Activated T-helper 1 cell treated with anti-CD3 and anti-CD28 coated beads, Interleukin-2, amount 50 U/mL, for 16 hours (primary cell): ENCODE measurements at places on chromosomes 3 and 15.

DNA sequence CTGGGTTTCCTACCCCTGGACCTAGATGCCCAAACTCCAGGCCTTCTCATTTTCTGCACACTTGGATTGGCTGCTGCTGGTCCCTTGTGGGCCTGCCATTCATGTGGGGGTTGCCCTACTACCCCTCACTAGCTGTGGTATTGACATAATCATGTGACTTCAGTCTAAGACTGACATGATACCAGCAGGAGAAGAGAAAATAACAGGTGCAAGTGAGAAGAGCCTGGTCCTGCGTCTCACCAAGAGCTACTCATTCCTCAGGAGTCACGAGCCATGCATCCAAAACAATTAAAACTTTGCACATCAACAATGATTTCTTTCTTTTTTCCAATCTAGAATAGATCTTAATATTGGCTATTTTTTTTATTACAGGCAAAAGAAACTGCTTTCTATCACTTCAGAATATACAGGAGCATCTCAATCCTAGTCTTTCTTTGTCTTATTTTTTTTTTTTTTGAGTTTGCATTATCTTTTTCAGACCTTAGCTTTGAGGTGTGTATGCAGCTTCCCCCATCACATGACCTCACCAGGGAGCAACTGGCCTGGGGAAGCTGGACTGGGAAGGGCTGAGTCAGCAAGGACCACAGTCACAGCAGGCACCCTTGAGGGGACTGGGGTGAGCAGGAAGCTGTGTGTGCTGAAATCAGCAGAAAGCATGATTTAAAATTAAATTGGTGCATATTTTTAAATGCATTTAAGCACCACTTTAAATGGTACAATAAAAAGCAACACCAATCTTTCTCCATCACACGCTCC, 27.6 kb downstream of the SLC9A9 start:
- no peak for DNase-seq

DNA sequence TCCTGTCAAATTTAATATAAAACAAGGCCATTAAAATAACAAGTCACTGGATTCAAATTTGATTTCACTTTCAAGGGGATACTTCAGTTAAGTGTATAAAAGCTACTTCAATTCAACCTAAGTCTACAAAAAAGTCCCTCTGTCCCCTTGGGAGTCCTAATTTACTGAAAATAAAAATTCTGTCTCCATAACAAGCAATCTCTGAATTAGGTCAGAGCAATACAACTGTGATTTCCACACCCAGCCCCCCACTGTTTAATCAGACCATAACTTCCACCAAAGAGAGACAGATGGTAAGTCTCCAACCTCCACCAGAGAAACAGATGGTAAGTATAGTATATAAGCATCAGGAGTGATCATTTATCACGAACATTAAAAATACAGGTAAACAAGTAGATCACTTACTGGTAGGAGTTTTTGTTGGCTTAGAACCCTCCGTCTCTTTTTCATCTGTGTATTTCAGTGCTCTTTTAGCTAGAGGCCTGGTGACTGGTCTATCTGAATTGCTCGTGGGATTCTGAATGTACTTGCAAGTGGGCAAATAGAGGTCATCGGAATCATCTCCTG, 12.1 kb downstream of the SGO1 start:
- DNase-seq = no peak

DNA sequence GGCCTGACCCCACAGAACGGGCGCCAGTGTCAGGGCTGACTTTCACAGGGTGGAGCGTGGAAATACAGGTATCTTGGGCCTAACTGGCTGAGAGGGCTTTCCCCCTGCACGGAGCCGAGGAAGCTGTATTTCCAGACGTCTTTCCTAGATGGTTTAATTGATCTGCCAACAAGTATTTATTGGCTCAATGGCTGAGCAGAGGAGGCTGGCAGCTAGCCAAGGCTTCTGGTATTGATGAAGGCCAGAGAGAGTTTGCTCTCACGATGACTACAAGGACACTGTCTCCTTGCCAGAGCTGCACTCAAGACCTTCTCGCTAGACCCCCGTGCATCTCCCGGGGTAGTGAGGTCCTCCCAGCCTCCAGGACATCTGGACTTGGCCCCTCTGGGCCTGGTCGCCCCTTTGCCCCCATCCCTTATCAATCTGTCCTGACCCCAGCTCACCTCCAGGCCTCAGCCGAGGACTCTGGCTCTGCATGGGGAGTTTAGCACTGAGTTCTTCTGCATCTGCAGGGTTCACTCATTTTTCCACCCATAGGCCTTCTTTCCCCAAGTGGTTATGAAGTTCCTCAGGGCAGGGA, 20.6 kb downstream of the SPSB4 start:
- DNase-seq = no peak

DNA sequence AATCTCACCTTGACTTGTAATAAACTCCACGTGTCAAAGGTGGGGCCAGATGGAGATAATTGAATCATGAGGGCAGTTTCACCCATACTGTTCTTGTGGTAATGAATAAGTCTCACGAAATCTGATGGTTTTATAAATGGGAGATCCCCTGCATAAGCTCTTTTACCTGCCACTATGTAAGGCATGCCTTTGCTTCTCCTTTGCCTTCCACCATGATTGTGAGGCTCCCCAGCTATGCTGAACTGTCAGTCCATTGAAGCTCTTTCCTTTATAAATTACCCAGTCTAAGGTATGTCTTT, 45.5 kb downstream of the SUCNR1 start:
- no peak for DNase-seq

GRCh38 chr3:9059489-9060400, 96.5 kb upstream of the RAD18 start:
- DNase-seq = no peak

- no peak for DNase-seq
Measured at GRCh38 chr3:158085931-158086330, 20.3 kb downstream of the SHOX2 start.

- no peak for DNase-seq
Measured at GRCh38 chr3:141489203-141489602, 2.4 kb downstream of the RASA2 start.

DNA sequence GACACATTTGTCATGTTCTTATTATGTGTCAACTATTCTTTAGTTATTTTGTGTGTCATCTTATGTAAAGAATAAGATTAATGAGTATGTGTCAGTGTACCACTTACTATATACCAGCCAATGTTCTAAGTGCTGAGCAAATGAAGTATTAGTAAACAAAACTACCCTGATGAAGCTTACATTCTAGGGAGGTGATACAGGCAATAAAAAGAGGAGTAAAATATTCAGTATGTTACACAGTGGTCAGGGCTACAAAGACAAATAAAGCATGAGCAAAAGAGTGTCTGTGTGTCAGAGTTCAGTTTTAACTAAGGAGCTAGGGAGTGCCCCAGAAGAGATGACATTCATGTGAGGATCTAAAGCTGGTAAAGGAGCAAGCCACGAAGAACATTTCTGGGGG, 79.1 kb downstream of the TRPC1 start:
- DNase-seq = no peak

GRCh38 chr3:147038481-147038880, 367.9 kb downstream of the ZIC4 start:
- no peak for DNase-seq

DNA sequence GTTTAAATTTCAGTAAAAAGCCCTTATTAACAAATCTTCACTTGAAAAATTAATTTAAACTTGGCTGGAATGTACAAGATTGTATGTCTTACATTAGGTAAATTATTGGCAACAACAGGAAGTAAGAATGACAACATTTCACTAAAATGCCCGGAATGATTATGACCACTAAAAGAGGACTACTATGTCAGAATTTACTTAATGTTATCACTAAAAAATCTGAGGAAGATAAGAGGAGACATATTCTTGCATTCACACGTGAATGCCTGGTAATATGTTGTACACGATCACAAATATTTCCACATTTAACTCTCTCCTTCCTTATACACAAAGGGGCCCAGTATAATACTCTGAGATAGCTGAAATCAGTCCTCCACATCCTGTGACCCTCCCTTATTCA, 29.7 kb downstream of the VGLL3 start:
- no peak for DNase-seq

GRCh38 chr3:144548346-144548745, 576.7 kb downstream of the DIPK2A start:
- no peak for DNase-seq

- no peak for DNase-seq
Measured at GRCh38 chr3:138349926-138350665, 1.7 kb downstream of the MRAS start.

- no peak for DNase-seq
Measured at GRCh38 chr15:40420071-40420713, 14.6 kb downstream of the IVD start.

DNA sequence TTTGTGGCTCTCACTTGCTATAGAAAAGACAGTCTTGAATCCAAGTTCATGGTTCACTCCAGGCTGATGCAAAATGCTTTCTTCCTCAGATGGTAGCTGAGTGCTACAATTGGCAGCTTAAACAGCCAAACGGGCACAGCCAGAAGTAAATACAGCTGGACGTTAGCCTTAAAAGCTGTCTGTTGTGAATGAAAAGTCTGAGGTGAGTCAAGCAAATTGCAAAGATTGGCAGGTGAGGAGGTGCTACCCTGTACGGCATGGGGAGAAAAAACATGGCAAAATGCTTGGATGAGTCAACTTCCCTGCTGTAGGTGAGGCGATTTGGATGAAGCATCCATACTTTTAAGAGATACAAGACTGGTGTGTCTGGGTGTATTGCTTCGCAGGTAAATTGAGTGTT, 40.5 kb downstream of the IL5RA start:
- DNase-seq = no peak

- DNase-seq = no peak
Measured at GRCh38 chr3:52887166-52887565, 10.2 kb downstream of the STIMATE start.

GRCh38 chr3:128598884-128599664, 51.5 kb downstream of the RPN1 start:
- DNase-seq = no peak

GRCh38 chr3:113136071-113136470, 75.3 kb upstream of the BOC start:
- no peak for DNase-seq

- DNase-seq = no peak
Measured at GRCh38 chr3:102158080-102158740, 276.6 kb upstream of the ZPLD1 start.

GRCh38 chr3:110903771-110904519, 167.7 kb upstream of the NECTIN3 start:
- DNase-seq = no peak

GRCh38 chr3:8503871-8504610, 2.4 kb downstream of the LMCD1 start:
- DNase-seq = no peak

- no peak for DNase-seq
Measured at GRCh38 chr15:64845831-64846595, 4.3 kb downstream of the PLEKHO2 start.

- no peak for DNase-seq
Measured at GRCh38 chr3:197518881-197519421, 36.8 kb downstream of the BDH1 start.

- no peak for DNase-seq
Measured at GRCh38 chr3:193593668-193594030, 641 bp downstream of the OPA1 start.

DNA sequence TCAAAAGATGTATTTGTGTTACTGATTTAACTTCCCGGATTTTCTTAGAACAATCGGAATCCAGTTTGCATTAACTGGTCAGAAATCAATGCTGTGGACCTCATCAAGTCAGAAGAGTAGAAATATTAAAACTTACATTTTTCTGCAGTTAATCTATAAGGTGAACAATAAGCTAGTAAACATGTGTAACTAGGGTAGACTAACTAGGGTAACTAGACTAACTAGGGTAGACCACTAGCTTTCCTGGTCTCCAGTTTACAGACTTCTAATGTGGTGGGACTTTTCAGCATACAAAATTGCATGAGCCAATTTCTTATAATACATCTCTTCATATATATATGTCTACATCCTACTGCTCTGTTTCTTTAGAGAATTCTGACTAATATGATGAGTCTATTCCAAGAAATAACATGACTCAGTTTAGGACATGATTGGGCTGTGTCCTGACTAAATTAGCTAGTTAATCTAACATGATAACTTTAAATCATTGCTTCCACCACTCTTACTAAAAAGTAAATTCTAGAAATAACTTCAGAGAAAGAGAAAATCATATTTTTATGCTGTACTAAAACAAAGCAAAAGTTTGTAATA, 5.3 kb downstream of the PLSCR2 start:
- DNase-seq = no peak

DNA sequence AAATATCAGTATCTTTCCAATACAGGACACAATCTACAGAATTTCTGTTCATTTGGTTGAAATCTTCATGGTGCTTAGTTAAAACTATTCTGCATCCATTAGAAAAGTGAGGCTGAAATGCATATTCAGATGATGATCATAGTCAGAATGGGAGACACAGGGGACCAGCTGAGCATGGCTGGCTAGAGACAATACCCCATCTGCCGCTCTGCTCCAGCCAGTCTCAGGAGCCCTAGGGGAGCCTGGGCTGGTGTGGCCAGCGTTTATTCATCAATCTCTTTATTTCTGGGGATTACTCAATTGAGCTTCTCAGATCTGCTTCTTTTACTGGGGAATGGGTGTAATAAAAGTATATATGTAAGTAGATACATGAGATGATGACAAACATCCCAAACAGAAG, 470.9 kb upstream of the CDIN1 start:
- DNase-seq = no peak

GRCh38 chr15:90171623-90172022, 29.5 kb upstream of the SEMA4B start:
- no peak for DNase-seq

- DNase-seq = no peak
Measured at GRCh38 chr15:80317389-80318182, 65.6 kb upstream of the CTXND1 start.

- no peak for DNase-seq
Measured at GRCh38 chr3:151875759-151876158, 2.3 kb downstream of the SUCNR1 start.

DNA sequence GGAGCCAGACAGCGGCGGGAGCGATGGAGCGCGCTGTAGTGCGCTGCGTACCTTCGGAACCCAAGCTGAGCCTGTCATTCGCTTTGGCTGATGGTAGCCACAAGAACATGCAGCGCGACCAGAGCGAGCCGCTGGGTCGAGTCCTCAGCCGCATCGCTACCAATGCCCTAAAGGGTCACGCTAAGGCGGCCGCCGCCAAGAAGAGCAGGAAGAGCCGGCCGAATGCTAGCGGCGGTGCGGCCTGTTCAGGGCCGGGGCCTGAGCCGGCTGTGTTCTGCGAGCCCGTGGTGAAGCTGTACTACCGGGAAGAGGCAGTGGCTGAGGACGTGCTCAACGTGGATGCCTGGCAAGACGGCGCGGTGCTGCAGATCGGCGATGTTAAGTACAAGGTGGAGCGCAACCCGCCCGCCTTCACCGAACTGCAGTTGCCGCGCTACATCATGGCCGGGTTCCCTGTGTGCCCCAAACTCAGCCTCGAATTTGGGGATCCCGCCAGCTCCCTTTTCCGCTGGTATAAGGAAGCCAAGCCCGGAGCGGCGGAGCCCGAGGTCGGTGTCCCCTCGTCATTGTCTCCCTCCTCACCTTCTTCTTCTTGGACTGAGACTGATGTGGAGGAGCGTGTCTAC, 498 bp downstream of the PDE12 start:
- DNase-seq = no peak

GRCh38 chr3:88996691-88997090, 110.7 kb upstream of the EPHA3 start:
- no peak for DNase-seq

- DNase-seq = no peak
Measured at GRCh38 chr3:40780925-40781406, 256.2 kb downstream of the ZNF621 start.

GRCh38 chr15:66765478-66766281, 63.6 kb downstream of the SMAD6 start:
- no peak for DNase-seq

- no peak for DNase-seq
Measured at GRCh38 chr3:89098964-89099585, 8.3 kb upstream of the EPHA3 start.

GRCh38 chr3:85090495-85090894, 131.7 kb downstream of the CADM2 start:
- DNase-seq = no peak
